ENCODE measurements at places on chromosomes 7 and 10.

- no peaks in the 10 kb centered on the region for H3K36me3 ChIP-seq
- DNase-seq: no peak
- H3K4me1 ChIP-seq: peaks cover 8% of the 10 kb centered on the region
Measured at GRCh38 chr7:43077732-43078391, 34.6 kb upstream of the HECW1 start.

- no peaks in the 10 kb centered on the region for H3K4me1 ChIP-seq
- no peak overlapping the region for H3K4me3 ChIP-seq
- no peaks in the 10 kb centered on the region for H3K36me3 ChIP-seq
Measured at GRCh38 chr10:101489355-101489754, 98.7 kb downstream of the POLL start.

DNA sequence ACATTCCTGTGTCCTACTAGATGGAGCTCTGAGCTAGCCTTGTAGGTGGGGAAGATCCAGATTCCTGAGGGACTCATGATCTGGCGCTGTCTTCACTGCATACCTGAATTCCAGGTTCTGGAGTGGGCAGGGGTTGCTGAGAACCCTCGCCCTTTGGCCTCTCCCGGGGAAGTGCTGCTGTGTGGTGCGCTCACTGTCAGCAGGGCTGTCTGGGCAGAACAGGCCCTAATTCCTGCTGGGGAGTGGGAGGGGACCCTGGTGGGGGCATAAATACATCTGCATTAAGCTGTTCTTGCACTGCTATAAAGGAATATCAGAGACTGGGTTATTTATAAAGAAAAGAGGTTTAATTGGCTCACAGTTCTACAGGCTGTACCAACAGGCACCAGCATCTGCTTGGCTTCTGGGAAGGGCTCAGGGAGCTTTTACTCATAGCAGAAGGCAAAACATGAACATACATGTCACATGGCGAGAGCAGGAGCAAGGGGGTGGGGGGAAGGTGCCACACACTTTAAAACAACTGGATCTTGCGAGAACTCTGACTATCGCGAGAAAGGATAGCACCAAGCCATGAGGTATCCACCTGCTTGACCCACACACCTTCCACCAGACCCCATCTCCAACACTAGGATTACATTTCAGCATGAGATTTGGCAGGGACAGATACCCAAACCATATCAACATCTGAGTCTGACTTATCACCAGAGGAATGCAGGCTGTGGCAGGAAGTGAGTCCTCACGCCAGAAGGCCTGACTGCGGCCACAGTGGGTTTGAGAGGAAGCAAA, 115.0 kb downstream of the ADCY1 start:
- H3K4me3 ChIP-seq: no peak overlapping the region
- H3K27ac ChIP-seq: no peak overlapping the region
- no peak for DNase-seq
- H3K36me3 ChIP-seq: no peaks in the 10 kb centered on the region
- H3K4me1 ChIP-seq: peaks cover 5% of the 10 kb centered on the region

DNA sequence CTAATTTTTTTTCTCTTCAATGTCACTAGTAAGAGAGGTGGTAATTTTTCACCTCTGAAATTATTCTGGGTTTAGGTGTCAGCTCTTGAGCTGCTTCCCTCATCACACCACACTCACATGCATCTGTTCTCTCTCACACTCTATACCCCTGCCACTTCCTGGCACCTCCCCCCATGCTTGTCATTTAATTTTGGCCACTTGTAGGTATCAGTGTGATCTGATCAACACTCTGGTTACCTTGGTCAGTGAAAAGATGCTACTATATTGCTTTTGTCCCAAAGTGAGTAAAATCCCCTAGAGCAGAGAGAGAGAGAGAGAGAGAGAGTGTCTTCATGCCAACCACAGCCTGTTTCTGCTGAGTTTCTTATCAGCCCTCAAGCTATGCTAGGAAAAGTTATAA, 42.5 kb downstream of the STK17A start:
- peaks cover 61% of the 10 kb centered on the region for H3K4me1 ChIP-seq
- H3K36me3 ChIP-seq: peaks cover 85% of the 10 kb centered on the region
- peak overlapping the region; percentile 66 for H3K27ac ChIP-seq

DNA sequence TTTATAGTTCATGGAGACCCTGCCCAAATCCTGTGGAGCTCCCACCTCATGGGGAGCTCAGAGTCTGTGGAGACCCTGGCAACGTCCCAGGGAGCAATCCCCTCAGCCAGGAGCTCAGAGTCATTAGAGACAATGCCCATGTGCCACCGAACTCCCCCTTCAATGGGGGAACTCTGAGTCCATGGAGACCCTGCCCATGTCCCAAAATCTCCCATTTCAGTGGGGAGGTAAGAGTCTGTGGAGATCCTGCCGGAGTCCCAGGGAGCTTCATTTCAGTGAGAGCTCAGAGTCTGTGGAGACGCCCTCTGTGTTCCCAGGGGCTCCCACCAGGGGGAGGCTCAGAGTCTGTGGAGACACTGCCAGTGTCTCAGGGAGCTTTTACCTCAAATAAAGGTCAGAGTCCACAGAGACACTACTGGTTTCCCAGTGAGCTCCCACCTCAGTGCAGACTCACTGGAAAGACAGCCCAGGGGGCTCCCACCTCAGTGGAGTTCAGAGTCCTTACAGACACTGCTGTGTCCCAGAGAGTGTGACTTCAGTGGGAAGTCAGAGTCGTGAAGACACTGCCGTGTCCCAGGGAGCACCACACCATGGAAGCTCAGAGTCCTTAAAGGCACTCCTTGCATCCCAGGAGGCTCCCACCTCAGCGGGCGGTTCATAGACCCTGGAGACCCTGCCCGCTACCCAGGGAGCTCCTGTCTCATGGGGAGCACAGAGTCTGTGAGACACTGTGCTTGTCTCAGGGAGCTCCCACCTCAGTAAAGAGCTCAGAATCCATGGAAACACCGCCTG, 5.0 kb downstream of the MYO1G start:
- H3K27ac ChIP-seq: peak overlapping the region; percentile 72
- peaks cover 93% of the 10 kb centered on the region for H3K36me3 ChIP-seq
- DNase-seq: no peak
- H3K4me1 ChIP-seq: peaks cover 18% of the 10 kb centered on the region
- H3K27me3 ChIP-seq: no peaks in the 10 kb centered on the region

DNA sequence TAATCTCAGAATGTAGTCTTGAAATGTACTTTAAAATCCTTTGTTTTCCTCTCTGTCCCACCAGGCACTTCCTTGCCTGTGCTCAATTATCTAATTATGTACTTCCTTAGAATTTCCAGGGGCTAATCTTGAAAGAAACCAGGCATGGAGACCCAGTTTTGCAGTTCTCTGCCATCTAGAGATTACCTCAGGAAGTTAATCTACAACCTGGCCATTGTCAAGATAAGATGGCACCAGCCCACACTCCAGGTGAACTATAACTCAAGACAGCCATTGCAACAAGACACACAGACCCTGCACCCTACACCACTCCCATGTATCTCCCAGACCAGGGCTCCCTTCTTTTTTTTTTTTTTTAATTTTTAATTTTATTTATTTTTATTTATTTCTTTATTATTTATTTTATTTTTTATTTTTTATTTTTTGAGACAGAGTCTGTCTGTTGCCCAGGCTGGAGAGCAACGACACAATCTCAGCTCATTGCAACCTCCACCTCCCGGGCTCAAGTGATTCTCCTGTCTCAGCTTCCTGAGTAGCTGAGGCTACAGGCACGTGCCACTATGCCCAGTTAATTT, 85.9 kb upstream of the TRIM24 start:
- H3K4me3 ChIP-seq: no peak overlapping the region
- no peak overlapping the region for H3K27ac ChIP-seq
- H3K4me1 ChIP-seq: no peaks in the 10 kb centered on the region
- H3K27me3 ChIP-seq: peaks cover 1% of the 10 kb centered on the region
- no peaks in the 10 kb centered on the region for H3K36me3 ChIP-seq

GRCh38 chr7:123867225-123867624, 22.3 kb downstream of the HYAL4 start:
- no peaks in the 10 kb centered on the region for H3K36me3 ChIP-seq
- no peak overlapping the region for H3K4me3 ChIP-seq
- DNase-seq: no peak
- no peak overlapping the region for H3K27ac ChIP-seq
- peaks cover 4% of the 10 kb centered on the region for H3K27me3 ChIP-seq

- no peaks in the 10 kb centered on the region for H3K36me3 ChIP-seq
- no peak overlapping the region for H3K27ac ChIP-seq
- H3K4me3 ChIP-seq: no peak overlapping the region
- DNase-seq: no peak
Measured at GRCh38 chr7:96910486-96910885, 94.9 kb upstream of the DLX6 start.

DNA sequence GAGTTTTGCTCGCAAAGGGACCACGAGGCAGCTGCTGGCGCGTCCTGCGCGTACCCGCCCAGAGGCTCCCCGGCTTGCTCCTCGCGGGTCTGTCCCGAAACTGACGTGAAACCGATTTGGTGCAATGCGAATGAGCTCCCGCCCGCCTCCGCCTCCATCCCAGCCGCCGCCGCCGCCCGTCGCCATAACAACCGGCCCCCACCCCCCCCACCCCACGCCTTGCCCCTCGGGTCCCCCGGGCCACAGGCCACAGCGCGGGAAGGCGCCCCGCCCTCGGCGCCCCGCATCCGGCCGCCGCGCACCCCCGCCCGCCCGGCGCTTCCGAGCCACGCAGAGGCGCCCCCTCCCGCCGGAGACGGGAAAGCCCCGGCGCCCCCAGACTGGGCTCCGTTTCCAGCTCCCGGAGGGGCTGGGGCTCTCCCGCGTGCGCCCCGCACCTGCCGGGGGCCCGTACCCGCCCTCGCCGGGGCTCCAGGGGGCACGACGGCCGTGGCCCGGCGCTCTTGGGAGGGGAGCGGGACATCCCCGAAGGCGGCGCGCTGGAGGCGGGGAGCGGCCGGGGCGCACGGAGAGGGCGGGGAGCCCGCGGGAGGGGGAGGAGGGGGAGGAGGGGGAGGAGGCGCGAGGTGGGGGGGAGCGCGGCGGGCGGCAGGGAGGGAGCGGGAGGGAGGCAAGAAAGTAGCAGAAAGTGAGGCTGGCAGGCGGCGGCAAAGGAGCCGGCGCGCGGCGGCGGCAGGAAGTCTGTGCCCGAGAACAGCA, at the start of gene CAMK1D:
Gene CAMK1D, plus strand, starts transcription at position 678 of the 759 bp plus-strand sequence.
- H3K27ac ChIP-seq: peak within 1 kb of the TSS; percentile 90
- peaks cover 43% of the 10 kb centered on the region for H3K27me3 ChIP-seq
- H3K36me3 ChIP-seq: no peaks in the 10 kb centered on the region
- DNase-seq: peak; percentile 82

DNA sequence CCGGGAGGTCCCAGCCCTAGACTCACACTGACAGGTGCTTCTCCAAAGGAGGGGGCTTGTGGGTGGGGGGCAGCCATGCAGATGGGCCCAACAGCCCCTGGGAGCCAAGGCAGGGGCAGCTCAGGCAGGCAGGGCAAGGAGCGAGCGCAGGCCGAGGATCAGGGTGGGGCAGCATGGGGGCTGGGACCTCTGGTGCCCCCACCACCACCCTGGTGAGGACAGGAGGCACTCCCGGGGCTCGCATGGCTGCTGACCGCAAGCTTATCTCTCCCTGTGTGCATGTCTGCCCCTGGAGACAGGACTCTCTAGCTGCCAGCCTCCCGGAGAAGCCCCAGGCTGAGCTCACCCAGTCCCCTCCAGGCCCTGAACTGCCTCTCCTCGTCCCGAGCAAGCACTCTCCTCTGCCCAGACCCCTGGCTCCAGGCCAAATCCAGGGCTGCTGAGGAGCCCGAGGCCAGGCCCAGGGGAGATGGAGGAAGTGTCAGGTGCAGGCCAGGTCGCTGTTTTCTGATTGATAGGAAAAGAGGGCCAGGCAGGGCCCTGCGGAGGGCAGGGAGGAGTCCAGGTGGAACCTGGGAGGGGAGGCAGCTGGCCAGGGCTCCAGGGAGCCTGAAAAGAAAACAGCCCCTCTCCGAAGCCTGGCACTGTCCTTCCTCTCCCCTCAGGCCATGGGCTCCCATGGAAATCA, 39.0 kb downstream of the PDGFA start:
- H3K4me1 ChIP-seq: no peaks in the 10 kb centered on the region
- H3K36me3 ChIP-seq: no peaks in the 10 kb centered on the region
- no peak overlapping the region for H3K4me3 ChIP-seq
- DNase-seq: no peak

Data from activated T-helper 2 cell treated with anti-CD3 and anti-CD28 coated beads, Interferon-gamma antibody, Interleukin-2, Interleukin-4, amounts not matched to agents 10 μg/mL and 5 μg/mL and 100 μg/mL, durations not matched to agents 14 hours and 24 hours and 36 hours (primary cell).